ENCODE measurements at places on chromosomes 1 and 21.

DNA sequence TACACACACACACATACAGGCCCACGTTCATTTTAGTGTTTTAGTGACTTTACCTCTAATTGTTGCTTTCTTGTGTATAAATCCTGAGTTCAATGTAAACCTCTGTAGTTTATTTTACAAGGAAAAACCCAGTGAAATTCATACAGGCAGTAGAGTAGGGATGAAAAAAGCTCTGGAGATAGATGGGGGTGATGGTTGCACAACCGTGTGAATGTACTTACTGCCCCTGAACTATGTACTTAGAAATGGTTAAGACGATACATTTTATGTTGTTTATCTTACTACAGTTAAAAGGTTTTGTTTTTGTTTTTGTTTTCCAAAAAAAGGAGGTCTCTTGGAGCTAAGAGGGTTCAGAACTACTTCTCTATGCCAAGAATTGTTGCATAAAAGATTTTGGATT lies 29.7 kb upstream of the PRDM15 start:
- no peak for DNase-seq

GRCh38 chr1:227356620-227357146 lies 38.4 kb upstream of the CDC42BPA start:
- DNase-seq: no peak

- no peak for DNase-seq
These were observed 107.5 kb upstream of the JUN start for GRCh38 chr1:58891347-58891746.

DNA sequence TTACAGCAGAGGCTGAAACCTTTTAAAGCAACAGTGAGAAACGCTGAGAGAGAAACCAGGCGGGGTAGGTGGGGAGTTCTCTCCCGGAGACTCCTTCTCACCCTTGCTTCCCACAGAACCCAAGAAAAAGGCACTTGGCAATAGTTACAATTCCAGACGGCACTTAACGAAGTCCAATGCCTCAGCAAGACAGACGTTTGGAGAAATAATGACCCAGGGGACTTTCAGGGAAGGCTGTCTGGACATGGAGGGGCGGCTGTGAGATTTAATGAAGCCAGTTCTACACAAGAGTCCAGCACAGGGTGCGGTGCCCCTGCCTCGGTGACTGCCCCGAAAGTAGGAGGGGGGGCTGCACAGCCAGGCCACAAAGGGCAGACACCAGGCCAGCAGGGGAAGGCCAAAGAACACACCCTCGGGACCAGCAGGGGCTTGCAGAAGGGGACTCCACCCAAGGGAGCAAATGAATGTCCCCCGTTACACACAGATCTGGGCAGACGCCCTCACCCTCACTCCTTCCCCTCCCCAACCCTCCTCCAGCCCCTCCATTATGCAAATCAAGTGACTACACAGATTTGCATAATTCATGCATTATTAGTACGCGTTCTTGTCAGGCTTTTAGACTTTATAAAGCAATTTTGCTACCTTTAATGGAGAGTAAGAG lies 26.3 kb downstream of the KCNN3 start:
- no peak for DNase-seq

DNA sequence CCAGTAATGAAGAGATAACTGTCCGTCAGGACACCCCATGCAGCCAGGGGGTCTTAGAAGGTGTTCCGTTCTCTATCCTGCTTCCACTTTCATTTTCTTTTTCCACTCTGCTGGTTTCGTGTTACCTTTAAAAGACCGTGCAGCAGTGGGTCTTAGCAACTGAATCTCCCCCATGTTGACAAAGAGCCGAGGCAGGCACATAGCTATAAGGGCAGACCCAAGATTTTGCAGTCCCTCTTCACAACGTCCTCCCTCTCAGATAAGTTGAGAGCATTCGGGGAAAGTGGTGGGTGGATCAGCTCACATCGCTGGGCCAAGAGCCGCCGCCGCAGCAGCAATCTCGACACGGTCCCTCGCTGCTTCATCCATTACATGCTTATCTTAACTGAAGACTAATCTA lies 355.5 kb downstream of the LMO4 start:
- DNase-seq: no peak

GRCh38 chr1:86387916-86388627 lies 8.1 kb downstream of the ODF2L start:
- DNase-seq: no peak

Measured in CD4-positive, alpha-beta T cell treated with Interleukin-17A for 1 hour (primary cell).